ENCODE measurements at places on chromosomes 3 and 15.

DNA sequence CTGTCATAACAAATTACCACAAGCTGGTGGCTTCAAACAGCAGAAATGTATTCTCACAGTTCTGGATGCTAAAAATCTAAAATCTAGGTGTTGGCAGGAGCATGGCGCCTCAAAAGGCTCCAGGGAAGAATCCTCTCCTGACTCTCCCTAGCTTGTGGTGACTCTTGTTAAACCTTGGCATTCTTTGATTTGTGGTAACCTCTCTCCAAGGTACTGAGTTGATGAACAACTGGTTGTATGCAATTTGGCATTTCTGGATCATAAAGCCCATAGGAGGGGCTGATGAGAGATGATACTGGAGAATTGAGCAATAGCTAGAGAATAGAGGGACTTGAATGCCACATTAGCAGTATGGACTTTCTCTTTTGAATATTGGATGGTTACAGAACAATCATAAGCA, 821.8 kb downstream of the TBL1XR1 start:
- peak; percentile 3 for DNase-seq

GRCh38 chr15:50206020-50206419, 24.0 kb downstream of the SLC27A2 start:
- no peak for DNase-seq

DNA sequence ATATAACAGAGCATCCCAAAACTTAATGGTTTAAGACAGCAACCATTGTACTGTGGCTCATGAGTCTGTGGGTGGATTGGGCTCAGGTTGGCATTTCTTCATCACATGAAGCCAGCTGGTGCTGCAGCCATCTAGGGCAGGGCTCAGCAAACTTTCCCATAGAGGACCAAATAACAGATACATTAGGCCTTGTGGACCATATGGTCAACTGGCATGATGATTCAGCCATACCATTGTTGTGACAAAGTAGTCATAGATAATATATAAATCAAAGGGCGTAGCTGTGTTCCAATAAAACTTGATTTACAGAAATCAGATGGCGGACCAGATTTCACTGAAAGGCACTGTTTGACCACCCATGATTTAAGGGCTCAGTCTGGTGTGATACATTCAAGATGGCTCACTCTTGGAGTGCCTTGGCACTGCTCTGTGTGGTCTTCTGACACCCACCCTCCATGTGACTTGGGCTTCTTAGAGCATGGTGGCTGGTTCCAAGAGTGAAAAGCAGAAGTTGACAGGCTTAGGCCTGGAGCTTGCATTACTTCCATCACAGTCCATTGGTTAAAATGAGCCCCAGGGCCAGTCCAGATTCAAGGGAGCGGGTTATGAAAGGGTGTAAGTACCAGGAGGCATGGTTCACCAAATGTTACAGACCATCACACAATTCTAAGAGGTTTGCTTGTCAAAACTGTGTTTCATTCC, 40.8 kb upstream of the BHLHE40 start:
- DNase-seq: peak; percentile 33

- DNase-seq: peak; percentile 18
Observed at GRCh38 chr3:172034786-172035685, 4.3 kb upstream of the FNDC3B start.

Measured in fibroblast of skin of abdomen (primary cell).